BJ (cell line): ENCODE measurements at places on chromosomes 12 and 14.

GRCh38 chr12:129885287-129885686, 18.5 kb downstream of the TMEM132D start:
- DNase-seq, result no peak

- DNase-seq, result no peak
Observed at GRCh38 chr14:96940009-96940408, 142.8 kb downstream of the VRK1 start.

DNA sequence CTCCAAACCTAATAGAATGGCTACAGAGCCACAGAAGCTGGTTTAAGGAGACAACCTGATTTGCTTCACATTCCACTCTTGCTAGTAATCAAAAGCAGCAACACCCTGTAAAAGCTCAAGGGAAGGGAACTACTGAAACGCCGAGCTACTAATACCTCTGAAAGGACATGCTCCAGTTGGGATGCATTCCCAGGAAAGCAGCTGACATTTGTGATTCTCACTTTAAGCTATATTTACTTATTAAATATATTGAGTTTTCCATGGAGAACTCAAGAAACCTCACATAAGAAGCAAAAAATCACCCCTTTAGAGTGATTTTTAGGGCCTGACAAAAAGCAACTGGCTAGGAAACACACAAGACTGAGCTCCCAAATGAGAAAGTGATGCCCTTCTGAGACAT, 1073.0 kb upstream of the FLRT2 start:
- DNase-seq, result no peak

- no peak for DNase-seq
Observed at GRCh38 chr14:94681300-94682060, 69.3 kb downstream of the SERPINA3 start.

GRCh38 chr14:100537446-100538350, 49.5 kb downstream of the BEGAIN start:
- DNase-seq, result no peak
